ENCODE measurements at places on chromosomes 2 and 18.

GRCh38 chr2:195410074-195410671 is 246.9 kb upstream of the SLC39A10 start:
- DNase-seq, result no peak

DNA sequence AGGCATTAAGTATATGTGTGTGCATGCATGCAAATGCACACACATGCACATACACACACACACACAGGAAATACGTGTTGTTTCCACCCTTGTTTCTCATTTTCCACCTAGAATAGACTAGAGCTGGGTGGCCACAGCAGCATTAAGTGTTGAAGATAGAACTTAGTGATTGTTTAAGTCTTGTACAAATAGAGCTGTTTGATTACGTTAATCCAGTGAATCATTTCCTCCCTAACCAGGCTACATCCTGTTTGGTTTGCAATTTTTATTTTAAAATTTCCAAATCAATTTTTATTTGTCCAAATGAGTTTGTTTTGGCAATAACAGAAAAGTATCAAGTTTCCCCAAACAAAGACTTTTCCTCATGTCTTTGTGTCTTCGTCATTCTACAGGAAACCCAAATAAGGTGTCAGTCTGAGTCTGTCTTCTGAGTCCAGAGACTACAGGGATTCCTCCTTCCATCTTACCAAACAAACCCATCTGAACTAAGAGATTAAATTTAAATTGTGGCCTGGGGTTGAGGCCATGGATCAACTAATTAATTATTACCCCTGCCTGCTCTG is 74.6 kb upstream of the GALNT5 start:
- no peak for DNase-seq

DNA sequence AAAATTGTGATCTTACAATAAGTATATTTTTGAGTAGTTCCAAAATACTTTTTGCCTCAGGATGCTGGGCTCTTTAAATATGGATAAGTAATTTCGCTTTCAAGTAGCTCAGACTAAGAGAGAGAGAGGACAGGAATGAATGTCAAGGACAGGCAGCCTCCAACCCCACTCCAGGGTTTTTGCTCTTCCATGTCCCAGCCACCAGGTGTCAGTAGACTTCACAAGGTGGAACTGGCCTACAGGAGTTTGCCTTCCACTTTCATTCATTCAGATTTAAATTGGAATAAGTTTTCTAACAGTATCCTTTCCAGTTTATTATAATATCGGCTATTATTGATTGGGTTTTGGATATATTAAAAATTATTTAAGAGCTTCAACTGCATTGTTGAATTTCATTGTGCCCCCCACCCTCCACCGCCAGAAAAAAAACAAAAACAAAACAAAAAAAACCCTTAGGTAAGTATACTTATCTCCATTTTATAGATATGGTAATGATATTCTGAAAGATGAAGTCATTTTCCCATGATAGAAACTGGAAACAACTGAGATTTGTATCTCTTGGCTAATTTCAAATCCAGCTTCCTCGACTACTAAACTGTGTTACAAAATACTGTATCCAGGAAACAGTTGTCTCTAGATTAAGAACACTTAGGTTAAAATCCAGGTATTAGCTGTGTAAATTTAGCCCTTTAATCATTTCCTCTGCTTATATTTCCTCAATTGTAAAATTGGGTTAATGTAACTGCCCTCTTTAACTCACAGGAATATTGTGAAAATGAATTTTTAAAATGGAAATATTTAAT is 793.1 kb downstream of the ERBB4 start:
- no peak for DNase-seq

DNA sequence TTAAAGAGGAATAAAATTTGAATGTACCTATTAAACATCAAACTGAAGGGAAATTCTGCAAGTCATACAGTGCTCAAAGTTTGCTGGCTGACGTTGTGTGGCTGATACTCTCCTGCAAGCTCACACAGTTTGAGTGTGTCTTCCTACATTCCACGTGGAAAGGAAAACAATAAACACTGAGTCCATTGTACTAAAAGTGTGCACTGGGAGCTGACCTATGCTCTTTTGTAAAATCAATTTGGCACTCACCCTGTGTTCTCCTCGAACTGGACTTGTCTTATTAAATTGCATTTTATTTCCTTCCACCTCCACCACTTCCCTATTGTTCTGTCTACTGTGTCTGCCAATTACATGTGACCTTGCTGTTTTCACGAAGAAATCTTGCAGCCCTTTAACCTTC is 458.0 kb downstream of the CPS1 start:
- DNase-seq, result no peak

GRCh38 chr2:165328272-165328671 is 89.1 kb downstream of the SCN2A start:
- DNase-seq, result no peak

DNA sequence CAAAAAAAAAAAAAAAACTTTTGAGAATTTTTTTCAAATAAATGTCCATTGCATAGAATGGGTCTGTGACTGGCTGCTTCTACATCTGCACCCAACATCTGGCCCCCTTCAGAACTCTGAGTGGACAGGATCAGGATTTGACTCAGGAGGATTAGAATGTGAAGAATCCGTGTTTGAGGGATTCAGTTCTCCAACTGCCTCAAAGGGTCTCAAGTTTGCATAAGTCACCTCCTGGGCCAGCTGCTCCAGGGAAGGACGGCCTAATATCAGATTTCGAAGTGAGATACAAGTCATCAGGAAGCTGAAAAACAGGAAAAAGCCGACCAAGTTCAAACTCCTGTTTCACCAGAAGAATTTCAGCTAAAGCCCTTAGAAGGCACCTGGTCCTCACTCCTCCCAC is 10.9 kb downstream of the MAT2A start:
- DNase-seq, result no peak

DNA sequence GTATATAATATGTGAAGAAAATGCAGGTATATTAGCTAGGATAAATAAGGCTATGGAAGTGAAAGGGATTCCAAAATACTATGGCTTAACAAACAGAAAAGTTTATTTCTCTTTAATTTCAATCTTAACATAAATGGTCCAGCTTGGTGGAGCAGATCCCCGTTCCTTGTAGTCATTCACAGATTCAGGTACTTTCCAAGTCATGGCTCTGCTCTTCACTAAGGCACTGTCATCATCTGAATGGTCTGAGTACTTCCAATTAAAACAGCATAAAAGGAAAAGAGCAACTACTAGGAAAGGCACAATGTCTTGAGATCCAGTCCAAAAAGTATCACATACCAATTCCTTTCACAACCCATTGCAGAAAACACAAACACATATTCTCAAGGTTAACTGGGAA is 63.4 kb downstream of the OLA1 start:
- no peak for DNase-seq

DNA sequence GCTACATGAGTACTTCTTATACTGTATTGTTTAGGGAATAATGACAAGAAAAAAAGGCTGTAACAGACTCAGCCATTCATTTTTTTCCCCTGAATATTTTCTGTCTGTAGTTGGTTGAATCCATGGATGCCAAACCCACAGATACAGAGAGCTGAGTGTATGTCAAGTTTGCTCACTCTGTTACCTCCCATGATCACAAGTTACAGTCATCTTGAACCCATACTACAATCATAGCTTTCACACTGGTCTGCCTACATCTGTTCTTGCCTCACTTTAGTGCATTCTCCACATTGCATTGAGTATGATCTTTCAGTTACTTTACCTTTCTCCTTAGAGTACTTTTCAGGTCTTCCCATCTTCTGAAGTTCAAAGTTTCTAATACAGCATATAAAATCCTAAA is 94.0 kb downstream of the BIRC6 start:
- DNase-seq, result no peak
